HCT116 (cell line): ENCODE measurements at places on chromosomes 12 and 14.

DNA sequence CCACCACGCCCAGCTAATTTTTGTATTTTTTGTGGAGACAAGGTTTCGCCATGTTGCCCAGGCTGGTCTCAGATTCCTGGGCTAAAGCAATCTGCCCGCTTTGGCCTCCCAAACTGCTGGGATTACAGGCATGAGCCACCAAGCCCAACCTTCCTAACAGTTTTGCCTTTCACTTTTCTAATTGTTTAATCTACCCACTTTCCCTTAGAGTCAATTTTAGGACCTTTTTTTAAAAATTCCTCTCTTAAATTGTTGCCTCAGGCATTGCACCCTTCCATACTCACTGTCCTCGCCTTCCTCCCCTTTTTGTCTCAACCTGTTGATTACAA, 11.5 kb downstream of the ZFHX2 start:
- no peak for DNase-seq

- peak; percentile 79 for DNase-seq
Measured at GRCh38 chr12:124273630-124274029, 21.3 kb upstream of the RFLNA start.

DNA sequence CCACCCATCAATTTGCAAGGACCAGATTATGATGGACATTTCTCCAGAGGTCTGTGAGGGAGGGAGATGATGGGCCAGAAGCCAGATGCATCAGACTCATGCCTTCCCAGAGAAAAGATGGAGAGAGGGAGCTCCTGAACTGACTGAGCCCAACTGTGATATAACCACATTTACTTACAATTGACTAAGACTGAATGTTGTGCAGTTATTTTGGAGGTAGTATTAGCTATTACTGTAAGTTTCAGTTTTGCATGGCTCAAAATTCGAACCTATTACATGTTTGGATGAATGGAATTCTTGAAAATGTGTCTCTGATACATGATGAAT, 211.1 kb upstream of the SFSWAP start:
- DNase-seq = no peak

DNA sequence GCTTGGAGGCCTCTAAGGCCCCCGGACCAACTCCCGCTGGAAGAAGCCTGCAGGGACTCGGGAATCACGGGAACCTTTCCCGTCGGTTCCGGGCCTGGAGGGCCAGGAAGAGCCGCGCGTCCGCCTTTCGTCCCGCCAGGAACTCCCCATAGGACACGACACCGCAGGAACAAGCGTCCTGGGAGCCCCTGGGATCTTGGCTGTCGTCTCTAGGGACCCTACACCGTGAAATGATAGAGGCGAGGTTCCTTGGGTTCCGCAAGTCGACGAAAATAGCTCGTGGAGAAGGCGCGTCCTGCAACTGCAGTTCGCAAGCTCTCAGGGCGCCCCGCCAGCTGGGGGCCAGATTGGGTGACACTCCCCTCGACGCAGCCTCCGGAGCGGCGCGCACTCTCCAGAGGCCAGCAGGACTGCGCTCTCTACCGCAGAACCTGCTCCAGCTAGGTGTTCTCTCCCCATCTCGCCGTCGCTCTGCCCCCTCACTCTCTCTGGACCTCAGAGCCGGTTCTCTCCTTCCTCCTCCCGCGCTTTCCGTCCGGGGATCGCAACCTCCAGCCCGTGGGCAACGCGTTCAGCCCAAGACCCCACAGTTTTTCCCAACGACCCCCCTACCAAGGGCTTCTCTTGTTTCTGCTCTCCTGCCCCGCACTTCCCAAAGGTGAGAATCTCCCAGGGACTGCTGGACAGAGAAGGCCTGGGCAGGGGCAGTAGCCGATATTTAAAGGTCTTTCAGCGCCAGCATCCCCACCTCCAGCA, 776 bp downstream of the BMP4 start:
- DNase-seq = no peak
